ENCODE measurements at places on chromosomes 4 and X.

DNA sequence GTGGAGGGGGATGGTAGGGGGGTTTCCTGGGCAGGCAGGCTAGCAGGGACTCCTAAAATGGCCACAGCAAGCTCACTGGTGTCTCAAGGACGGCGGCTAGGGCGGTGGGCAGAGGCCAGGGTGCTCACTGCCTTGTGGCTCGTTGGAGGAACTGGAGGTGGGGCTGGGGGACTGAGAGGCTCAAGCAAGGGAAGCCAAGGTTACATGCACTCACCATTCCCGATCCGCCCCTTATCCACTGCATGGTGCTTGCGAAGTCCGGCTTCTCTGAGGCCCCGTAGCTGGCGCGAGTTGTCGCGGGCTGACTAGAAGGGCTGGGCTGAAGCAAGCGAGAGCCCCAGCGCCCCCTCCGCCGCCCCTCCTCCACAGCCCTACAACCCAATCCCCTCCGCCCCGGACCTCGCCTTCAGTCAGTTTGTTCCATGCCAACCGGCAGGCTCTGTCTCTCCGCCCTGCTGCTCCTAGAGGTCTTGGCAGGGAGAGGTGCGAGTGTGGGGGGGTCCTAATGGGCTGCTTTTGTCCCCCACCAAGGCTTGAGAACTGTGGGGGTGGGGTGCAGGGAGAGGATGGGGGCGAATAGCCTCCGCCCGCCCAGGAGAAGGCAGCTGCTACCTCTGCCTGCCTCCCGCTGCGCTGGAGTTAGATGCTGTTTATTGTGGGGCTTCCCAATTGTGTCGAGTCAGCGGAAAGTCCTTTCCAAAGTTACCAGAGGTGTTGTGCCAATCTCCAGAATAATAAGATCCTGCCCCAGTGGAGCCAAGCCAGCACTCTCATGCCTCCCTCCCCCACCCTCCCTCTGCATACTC, at the start of gene ARHGEF9:
ARHGEF9 (minus strand) TSS at position 313 of the 806 bp plus-strand sequence; CDS start at position 244, 69 bp downstream.
- no peak for DNase-seq

- no peak for DNase-seq
Observed at GRCh38 chr4:7584098-7584497, 149.4 kb upstream of the PSAPL1 start.

- DNase-seq, result no peak
Observed at GRCh38 chrX:65751519-65751918, 84.1 kb downstream of the MSN start.

DNA sequence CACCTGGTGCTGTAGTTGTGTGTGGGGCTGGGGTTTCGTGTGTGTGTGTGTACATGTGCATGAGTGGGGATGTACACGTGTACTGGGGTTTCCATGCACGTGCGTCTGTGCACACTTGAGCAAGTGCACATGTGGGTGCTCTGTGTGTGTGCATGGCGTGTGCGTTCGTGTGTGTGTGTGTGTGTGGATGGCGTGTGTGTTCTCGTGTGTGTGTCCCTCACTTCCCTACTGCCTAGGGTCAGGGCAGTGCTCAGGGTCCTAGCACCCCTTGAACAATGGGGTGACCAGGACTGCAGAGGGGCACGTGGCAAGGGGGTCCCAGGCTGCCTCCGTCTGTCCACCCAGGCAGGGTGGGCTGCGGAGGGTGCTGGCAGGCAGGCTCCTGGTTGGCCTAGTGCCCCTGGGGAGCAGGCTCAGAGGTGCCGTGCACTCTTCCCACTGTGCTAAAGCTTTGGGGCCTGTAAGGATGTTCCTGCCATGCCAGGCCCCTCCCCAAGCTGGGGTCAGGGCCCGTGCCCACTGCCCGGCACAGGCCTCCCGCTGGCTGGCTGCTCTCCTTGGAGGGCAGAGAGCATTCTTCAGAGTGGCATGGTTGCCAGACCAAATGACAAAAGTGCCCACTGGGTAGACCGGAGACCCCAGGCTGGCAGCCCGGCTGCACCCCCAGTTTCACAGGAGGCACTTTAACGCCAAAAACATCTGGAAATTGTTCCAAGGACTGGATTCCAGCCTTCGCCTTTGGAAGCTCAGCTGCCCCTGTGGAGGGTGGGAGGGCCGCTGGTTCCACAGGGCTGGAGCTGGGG, 29.1 kb downstream of the FGFRL1 start:
- DNase-seq, result no peak

- DNase-seq, result no peak
Observed at GRCh38 chr4:81754169-81754568, 282.5 kb upstream of the RASGEF1B start.

- no peak for DNase-seq
Observed at GRCh38 chr4:110149089-110149488, 49.3 kb downstream of the ELOVL6 start.

DNA sequence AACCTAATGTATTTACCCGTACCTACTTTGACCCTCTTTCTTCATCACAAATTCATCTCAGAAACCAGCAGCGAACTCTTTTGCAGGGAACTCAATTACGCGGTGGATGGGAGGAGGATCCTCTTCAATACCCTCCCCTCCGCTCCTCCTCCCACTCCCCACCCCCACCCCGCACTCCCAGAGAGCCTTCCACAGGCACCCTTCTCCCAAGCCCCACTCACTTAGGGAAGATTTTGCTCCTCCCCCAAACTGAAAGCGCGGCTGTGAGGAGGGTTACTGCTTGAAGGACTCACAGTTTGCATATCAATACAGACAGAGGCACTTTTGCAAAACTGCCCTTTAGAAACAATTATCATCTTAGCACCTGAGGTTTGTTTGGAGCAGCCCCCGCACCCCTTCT, 960 bp upstream of the IL1RAPL1 start:
- no peak for DNase-seq

GRCh38 chrX:18647621-18648020, 24.3 kb downstream of the RS1 start:
- no peak for DNase-seq

DNA sequence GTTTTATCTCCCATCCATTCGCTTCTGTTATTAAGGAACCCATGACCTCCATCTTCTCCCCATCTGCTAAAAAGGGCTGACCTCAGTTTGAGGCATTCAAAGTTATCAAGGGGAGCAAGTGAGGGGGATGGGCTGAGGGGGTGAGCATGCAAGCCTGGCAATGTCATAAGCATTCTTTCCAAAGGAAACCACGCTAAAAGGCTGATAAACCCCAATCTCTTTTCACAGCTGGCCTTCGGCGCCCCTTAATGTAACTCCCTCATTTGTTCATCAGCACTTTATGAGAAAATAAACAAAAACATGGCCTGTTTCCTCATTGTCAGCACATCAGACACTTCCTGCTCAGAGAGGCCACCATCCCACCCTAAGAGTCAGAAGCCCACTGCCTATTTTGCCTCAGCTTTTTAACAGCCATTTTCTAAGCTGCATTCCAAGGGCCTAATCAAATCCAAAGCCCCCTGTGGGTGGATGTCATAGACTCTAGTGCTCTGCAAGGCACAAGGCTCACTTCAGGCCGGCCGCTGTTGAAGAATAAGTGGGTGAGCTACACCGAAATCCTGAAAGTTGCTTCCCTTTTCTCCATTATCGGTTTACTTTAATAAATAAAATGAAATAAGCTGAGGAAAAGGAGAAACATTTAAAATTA, 92.0 kb upstream of the SRD5A3 start:
- no peak for DNase-seq

- no peak for DNase-seq
Observed at GRCh38 chr4:13920901-13921300, 293.4 kb upstream of the BOD1L1 start.

- DNase-seq, result no peak
Observed at GRCh38 chr4:61182915-61183314, 17.2 kb upstream of the ADGRL3 start.

DNA sequence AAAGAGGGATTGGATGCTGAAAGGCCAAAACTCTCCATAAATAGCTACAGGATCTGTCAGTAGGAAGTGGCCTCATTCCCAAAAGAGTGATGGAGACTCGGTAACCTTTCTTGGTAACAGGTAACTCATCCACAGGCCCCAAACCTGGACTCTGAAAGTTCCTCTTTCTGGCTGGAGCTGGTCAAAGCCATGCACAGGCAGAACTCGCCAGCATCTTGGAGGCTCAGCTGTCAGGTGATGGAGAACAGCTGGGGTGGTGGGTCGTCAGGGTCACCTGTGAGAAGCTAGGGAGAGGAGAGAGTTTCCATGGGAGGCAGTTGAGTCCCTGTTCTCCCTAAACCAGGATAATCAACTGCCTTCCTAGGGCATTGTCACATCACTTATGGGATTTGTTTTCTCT, 354.3 kb upstream of the GATB start:
- DNase-seq, result no peak

GRCh38 chr4:109131559-109131958, 170.9 kb downstream of the COL25A1 start:
- no peak for DNase-seq

- DNase-seq, result no peak
Observed at GRCh38 chr4:48191758-48192157, 57.7 kb upstream of the TXK start.

- DNase-seq, result no peak
Observed at GRCh38 chr4:102693262-102693850, 67.4 kb downstream of the MANBA start.

- DNase-seq, result peak; percentile 11
Observed at GRCh38 chr4:99462875-99463464, 27.8 kb upstream of the ADH7 start.

GRCh38 chr4:150381036-150381435, 200.9 kb upstream of the MAB21L2 start:
- no peak for DNase-seq

DNA sequence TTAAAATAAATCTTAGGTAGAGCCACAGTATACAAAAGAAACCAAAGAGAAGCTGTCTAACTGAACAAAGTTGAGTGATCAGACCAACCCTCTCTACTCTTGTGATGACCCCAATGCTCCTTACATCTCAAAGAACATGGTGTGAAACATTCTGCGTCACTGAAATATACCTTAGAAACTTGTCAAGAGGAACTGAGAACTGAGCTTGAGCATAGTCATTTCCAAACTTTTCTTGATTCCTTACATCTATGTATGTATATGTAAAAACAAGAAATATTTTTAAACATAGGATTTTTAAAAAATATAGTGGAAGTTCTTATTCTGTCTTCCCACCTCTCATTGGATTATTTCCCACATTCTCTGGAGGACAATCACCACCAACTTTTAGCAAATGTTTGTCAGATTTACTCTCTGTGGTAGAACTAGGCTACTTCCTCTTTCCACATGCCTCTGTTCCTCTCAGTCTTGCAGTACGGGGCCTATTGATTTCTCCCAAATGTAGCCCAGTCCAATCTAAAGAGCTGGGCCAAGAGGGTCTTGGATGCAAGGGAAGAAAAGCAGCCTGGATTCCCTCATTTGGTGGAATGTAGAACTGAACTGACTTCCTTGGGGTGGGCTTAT, 98.2 kb upstream of the HHIP start:
- DNase-seq, result no peak

- no peak for DNase-seq
Observed at GRCh38 chr4:30802622-30803323, 82.6 kb downstream of the PCDH7 start.

GRCh38 chr4:83109480-83110222, 4.9 kb downstream of the PLAC8 start:
- peak; percentile 24 for DNase-seq

GRCh38 chr4:184648313-184649025, 778 bp downstream of the CASP3 start:
- peak; percentile 32 for DNase-seq

DNA sequence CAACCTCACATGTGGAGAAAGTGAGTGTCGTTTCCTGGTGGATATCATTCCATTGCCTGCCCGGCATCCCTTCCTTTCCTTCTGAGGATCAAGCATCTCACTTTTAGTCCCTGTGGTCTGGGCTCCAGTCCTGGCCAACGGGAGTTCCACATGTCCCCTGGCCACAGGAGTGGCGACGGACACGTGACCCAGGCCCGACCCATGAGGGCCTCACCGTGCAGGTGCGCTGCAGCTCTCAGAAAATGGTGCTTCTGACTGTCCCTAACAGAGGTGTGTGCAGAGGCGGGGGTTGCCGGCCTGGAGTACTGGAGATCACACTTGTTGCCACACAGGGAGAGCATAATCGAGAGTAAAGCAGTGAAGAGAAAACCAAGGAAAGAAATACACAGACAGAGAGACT, 476.9 kb upstream of the FRG1 start:
- no peak for DNase-seq

- no peak for DNase-seq
Observed at GRCh38 chrX:47198026-47198686, 4.5 kb downstream of the UBA1 start.

- no peak for DNase-seq
Observed at GRCh38 chrX:98350940-98351339, 1467.2 kb downstream of the RPA4 start.

DNA sequence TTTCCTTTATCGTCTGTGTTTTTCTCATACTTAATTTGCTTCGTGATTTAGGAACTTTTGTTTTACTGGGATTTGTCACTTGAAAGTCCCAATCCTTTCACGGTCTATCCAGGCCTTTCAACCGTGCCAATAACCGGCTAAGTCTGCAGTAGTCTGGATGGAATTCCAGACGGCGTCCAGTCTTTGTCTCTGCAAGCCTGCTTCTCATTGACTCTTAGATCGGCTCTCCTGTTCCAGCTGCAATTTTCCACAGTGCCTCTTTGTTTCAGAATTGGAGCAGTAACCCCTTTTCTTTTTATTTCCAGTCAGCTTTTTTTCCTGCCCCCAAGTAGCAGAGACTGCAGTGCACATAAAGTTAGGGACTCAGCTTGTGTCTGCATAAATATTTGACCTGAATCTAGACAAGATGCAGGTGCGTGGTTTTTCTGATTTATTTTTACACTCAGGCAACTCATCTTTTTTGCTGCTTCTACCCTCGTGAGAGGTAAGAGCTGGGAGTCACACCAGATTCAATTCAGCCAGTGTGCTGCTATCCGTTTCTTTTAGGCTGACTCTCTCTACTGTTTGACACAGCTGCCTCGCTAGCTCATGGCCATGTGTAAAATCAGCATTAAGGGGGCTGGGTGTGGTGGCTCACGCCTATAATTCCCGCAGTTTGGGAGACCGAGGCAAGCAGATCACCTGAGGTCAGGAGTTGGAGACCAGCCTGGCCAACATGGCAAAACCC, 37.4 kb upstream of the DHRSX start:
- no peak for DNase-seq

DNA sequence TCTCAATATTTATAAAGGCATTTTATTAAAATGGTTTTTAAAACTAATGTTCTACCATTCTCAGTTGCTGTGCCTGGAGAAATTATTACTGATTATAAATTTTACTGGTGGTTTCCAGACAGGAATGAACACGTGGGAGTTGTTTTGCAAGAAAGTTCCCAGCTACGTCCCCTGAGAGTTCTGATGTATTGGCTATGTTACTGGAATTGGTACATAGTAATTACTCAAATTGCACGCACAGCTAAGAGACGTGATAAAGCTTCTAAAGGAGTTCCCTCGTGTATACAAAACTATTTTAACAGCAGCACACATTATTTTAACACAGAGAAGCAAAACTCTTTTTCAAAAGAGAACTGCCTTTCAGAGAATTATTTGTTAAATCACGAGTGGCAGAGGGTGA, 292.2 kb downstream of the NLGN4X start:
- DNase-seq, result no peak

- DNase-seq, result peak; percentile 6
Observed at GRCh38 chr4:47913861-47914219, 543 bp downstream of the NFXL1 start.

DNA sequence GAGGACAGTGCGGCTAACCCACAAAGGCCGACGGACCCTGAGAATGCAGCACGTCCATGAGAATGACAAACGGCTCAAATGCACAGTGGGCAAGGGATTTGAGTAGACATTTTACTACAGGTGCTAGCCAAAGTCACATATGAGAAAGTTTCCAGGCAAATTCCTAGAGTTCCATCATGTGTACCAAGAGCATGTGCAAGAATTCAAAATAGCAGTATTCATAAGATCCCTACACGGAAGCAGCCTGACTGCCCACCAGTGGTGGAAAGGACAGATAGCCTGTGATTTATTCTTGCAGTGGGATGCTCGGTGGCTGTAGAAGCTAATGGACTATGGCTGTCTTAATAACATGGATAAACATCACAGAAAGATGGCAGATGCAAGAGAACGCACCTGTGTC, 68.0 kb downstream of the RGS12 start:
- no peak for DNase-seq
